Epithelial cell of esophagus (primary cell): ENCODE measurements at places on chromosomes 13 and 19.
A peak's percentile ranks its signal among the peaks of the same experiment; 100 is the strongest.

DNA sequence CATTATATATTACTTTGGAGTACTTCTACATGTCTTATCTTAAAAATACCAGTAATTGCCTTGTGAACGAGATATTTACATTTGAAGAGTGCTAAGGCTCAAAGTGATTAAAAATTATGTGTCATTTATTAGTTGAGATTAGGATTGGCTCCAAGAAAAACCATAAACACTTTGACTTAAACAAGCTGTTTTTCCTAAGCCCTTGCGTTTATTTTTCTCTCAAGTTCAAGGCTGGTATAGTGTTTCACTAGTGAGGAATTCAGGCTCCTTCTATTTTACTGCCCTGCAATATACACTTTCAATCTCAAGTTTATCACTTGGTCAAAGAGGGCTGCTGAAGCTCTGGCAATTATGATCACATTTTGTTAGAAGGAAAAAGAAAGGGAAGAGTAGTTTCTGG lies 49.9 kb downstream of the UFM1 start:
- DNase-seq: no peak

DNA sequence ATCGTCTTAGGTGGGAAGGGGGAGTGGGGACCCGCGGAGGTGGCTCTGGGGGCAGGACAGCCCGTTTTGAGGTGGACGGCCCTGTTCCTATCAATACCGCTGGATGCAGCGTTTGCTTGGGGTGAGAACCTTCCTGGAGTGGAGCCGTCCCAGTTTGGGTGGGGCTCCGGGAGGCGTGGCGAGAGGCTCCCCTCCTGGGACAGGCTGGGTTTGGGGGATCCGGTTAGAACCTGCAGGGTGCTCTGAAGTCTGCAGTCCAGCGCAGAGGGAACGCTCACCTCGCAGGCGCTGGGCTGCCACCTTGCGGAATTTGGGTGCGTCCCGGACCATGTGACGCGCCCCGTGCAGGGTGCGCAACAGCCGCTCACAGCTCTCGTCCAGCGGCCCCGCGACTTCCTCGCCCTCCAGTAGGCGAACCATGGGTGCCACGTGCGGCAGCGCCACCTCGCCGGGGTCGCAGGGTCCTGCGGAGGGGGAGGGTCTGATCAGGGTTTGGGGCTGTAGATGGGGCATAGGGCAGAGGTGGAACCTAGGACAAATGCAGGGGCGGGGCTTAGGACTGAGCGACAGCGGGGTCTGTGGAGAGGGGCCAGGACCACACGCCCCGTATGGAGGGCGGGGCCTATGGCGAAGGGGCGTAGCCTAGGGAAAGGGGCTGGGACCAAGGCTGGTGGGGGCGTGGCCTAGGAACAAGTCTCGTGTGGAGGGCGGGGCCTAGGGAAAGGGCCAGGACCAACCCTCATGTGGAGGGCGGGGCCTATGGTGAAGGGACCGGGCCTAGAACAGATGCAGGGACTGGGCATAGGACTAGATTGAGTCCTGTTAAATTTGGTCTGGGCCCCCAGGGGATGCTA lies 13.8 kb downstream of the SH2D3A start:
- peak; percentile 82 for DNase-seq

GRCh38 chr13:104086210-104086609 lies 1020.0 kb upstream of the SLC10A2 start:
- DNase-seq: no peak

GRCh38 chr13:112105244-112105681 lies 38.3 kb downstream of the SOX1 start:
- DNase-seq: no peak

DNA sequence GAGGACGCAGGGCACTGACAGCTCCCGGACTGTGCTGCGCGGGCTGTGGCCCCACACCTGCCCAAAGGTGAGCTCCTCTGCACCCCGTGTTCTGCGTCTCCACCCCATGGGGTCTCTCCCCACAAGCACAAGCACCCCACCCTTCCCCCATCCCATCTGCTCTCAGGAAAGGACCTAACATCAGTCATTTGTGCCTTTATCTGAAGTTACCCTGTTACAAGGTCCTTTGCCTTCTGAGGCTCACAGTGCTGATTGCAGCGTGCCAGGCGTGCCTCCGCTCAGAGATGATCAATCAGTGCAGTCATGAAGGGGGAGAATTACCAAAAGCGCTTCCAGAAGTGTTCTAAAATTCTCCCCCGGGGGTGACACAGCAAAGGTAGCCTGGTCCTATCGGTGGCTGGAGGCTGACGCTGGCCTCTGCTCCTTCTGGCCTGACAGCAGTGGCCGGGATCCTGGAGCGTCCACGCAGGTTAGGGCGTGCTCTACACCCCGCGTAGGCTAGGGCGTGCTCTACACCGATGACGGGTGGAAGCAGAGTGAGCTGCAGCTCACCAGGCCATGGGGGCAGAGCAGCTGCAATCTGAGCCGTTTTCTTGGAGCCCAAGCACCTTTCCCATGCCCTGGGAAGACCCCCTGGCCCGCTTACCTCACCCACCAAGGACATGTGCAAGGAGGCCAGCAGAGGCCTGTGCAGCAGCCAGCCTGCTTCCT lies 84.7 kb upstream of the TM9SF2 start:
- no peak for DNase-seq

- DNase-seq: no peak
These were observed 43.2 kb upstream of the WDFY2 start for GRCh38 chr13:51541037-51541436.

GRCh38 chr19:10747271-10747670 lies 29.4 kb downstream of the DNM2 start:
- DNase-seq: peak; percentile 53

DNA sequence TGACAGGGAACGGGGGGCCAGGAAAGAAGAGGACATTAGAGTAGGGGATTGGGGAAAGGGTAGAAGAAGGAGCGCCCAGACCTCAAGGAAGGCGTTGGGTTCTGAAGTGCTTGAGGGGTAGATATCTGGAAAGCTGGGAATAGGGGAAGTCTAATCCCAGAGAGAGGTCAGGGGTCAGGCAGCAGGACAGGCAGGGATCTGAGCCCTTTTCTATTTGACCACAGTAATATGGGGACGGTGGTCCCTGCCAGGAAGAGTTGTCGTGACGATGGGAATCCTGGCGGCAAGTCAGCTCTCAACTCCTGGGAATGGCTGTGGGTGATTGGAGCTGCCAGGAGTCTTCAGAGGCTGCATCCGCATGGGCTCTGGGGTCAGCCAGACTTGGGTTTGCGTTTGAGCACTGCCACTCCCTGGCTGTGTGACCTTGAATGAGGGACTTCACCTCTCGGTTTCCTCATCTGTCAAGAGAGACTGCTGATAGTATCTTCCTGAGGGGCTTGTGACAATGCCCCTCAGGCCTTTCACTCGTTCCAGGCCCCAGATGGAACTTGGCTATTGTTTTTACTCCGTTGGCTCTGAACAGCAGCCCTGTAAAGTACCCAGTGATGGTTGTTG lies 1.3 kb downstream of the AP2A1 start:
- DNase-seq: no peak

GRCh38 chr13:21320642-21321034 lies 138.5 kb downstream of the ZDHHC20 start:
- DNase-seq: no peak

- no peak for DNase-seq
These were observed 13.1 kb upstream of the TICAM1 start for GRCh38 chr19:4844348-4845179.

DNA sequence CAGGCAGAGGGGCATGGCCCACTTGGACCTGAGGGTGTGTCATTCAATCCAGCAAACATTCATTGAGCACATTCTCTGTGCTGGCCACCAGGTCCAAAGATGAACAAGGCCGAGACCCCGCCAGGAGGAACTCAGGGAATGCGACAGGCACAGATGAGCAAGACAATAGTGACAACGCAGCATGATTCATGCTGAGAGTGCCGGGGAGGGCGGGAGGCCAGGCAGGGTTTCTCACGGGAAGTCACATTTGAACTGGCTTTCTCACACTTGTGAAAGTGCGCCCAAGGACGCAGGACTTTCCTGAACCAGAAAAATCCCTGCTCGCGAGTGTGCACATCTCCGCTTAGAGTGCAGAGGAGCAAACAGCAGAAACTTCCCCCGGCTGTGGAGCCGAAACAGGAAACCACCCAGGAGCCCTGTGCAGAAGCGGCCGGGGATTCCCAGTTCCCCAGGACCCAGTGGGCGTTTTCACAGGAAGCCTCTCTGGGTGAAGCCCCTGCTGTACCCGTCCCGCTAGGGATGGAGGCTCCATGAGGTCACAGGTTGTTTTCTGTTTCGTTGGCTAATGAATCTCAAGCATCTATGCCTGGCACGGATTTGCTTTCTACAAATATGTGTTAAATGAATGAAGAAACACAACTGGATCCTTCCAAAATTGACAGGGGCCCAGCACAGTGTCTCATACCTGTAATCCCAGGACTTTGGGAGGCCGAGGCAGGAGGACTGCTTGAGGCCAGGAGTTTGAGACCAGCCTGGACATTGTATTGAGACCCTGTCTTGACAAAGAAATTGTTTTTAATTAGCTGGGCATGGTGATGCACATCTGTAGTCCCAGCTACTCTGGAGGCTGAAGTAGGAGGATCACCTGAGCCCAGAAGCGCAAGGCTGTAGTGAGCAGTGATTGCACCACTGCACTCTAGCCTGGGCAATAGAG lies 68.4 kb upstream of the TM9SF2 start:
- peak; percentile 76 for DNase-seq

- peak; percentile 58 for DNase-seq
These were observed 7.7 kb upstream of the TMEM161A start for GRCh38 chr19:19145684-19146608.

GRCh38 chr19:6521718-6522646 lies 8.8 kb upstream of the TNFSF9 start:
- DNase-seq: no peak

- no peak for DNase-seq
These were observed 569 bp upstream of the MCF2L start for GRCh38 chr13:112968380-112968909.

DNA sequence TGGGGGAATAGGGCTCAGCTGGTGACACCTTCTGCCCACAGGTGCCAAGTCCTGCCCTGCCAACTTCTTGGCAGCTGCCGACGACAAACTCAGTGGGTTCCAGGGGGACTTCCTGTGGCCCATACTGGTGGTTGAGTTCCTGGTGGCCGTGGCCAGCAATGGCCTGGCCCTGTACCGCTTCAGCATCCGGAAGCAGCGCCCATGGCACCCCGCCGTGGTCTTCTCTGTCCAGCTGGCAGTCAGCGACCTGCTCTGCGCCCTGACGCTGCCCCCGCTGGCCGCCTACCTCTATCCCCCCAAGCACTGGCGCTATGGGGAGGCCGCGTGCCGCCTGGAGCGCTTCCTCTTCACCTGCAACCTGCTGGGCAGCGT lies 2.1 kb downstream of the P2RY11 start:
- DNase-seq: no peak

- no peak for DNase-seq
These were observed 20.8 kb upstream of the ZNF266 start for GRCh38 chr19:9456018-9456689.

DNA sequence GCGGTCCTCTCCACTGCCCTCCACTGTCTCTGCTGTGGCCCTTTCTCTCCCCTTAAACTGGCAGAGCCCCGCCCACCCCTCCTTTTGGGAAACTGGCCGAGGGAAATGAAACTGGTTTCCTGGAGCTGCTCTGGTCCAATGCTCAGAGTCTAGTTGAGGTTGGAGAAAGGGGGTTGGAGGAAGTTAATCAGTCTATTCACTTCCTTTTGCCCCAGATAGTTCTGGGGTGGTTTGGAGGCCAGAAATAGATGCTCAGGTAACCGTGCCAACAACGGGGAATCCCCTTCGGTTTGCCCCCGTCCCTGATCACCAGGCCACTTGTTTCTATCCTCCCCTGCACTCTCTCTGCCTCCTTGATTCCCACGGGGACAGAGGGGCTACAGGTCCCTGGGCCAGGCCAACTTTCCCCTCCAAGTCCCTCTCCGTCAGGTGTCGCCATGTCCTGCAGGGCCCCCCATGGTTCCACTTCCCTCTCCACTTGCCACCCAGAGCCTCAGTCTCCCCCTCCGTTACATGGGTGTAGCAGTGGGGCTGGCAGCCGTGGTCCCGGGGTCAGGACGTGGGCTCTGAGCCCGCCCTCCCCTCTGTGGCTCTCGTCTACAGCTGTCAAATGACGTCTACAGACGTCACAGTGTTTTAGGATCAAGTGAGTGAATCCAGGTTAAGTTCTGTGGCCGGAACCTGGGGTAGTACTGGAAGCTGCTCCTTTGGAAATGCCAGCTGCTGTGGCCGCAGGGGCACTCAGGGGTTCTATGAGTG lies at the start of gene IL4I1:
TSS of gene IL4I1 (minus strand) at position 25 of the 759 bp plus-strand sequence. CDS start 727 bp downstream, outside the sequence.
- DNase-seq: no peak

GRCh38 chr13:111117961-111118360 lies 2.9 kb downstream of the ARHGEF7 start:
- no peak for DNase-seq

DNA sequence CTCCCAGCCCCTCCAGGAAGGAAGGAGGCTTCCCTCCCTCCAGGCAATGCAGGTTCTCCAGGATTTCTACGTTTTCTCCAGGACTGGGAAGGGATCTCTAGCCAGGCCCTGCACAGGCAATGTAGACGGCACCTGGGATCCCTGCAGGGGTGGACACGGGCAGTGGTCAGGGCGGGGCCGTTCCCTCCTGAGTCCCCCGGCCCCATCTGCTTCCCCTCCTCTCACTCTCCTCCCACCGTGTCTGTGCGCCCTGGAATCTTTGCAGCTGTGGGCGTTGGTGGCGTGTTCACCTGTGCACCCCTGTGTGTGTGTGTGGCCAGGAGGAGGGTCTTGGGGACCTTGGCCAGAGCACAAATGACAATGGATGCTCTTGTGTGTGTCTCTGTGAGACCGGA lies 10.0 kb downstream of the NRTN start:
- DNase-seq: no peak

DNA sequence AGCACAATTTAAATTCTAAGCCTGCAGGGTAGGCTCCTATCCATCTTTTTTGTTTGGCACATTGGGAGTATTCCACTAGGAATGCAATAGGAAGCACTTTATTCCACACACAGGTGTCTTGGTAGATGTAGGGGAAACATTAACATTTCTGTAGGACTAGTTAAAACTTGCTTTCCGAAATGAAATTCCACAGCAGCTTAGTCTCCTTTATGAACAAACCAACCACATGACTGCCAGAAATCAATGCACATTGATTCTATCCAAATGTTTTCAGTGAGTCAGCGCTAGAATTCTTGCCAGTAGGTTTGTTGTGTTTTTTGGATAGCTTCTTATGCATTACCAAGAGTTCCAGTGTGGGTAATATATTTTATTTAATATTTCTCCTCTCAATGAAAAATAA lies 207.9 kb upstream of the CSNK1A1L start:
- peak; percentile 95 for DNase-seq

DNA sequence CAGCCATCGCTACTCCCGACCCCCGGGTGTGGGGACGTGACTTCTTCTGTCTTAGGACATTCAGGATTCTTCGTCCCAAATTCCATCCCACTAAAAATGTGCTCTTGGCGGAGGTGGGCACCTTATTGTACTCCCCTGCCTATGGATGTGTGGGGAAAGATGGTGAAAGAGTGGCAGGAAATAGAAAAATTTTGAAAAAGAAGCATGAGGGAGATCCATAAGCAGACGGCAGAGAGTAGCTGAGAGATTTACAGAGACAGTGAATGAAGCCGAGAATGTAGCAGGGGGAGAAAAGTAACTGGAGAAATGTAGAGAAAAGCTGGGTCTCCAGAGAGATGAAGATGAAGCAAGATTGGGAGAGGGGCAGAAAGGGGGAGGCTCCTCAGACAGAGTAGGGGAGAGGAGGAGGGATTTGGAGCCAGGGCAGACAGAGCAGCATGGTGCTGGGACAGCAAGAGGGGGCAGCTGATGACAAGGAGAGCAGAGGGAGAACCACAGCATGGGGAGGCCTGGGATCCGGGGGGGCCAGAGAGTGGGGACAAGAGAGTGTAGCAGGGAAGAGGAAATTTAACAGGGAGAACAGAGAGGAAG lies 843 bp downstream of the ZNF610 start:
- no peak for DNase-seq

- peak; percentile 76 for DNase-seq
These were observed 15.0 kb upstream of the PGLS start for GRCh38 chr19:17496337-17496997.

GRCh38 chr13:23087880-23088279 lies 92.9 kb upstream of the SGCG start:
- peak; percentile 53 for DNase-seq
